GM20000 (cell line): ENCODE measurements at places on chromosomes 7 and 10.

DNA sequence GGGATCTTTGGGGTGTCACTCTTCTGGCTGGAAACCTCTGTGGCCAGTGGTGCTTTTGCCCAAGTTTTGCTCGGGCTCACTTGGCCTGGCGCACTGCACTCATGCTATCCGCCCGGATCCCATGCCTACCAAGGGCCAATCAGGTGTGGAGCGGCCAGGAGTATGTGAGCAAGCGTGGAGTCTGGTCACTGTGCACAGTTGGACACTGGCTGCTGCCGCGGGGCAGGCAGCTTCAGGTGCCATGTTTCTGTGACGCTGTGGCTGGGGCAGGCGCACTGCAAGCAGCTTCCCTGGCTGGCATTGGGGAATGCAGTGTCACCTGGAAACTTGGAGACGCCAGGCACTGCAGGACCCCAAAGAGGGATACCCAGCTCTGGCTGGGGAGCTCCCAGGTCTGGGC, 45.3 kb downstream of the NEUROG3 start:
- DNase-seq = no peak

DNA sequence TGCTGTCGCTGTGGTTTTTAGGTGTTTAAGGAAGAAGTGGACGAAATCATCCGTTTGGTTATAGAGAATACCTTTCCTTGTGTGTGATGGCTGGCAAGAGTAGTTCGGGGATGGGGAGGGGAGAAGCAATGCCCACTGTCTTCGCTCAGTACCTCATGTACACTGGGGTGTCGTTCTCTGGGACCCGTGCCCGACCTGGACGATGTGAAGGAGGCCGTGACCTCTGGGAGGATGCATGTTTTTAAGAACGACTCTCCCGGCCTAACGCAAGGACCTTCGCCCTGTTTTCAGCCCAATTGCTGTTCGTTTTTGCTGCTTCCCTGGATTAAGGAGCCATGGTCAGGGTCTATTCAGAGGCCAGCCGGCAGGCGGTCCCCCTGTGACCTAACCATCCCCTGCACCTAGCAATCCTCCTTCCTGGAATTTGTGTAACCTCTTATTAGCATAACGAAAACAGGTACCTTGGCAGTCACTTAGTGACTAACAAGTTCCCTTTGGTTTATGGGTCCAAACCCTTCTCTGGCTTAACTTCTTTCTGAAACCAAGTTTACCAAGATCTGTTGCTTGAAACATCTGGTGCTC, 1.3 kb downstream of the NFE2L3 start:
- peak; percentile 48 for DNase-seq

GRCh38 chr7:66379542-66380160, 174.5 kb downstream of the TPST1 start:
- DNase-seq = no peak

GRCh38 chr10:86100581-86101061, 266.0 kb downstream of the GRID1 start:
- DNase-seq = peak; percentile 36

DNA sequence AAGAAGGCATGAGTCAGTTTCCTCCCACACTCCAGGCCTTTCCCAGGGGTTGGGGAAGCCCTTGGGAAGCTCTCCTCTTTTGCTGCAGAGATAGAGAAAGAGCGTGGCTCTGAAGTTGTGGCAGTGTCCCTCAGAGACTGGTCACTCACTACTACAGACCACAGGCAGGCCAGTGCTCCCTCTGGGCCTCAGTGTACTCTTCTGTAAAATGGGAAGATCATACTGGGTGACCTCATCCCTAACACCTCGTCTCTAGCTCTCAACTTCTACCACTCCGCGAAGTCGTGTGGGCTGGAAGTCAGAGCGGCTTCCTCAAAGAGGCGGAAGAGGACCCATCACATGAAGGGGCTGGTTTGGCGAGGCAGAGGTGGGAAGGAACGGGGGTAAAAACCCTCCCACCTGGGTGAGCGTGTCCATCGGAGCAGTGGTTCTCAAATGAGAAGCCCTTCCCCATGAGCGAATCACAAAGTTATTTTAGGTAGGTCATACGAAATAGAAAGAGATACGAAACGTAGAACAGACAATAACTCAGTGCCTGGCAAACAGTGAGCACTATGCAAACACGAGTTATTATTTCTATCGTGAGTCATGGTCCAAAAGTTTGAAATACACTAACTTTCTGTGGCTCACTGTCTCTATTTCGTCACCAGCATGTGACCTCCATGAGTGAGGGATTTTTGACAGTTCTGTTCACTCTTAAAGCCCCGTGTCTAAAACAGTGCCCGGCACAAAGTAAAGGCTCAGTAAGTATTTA, 32.7 kb downstream of the PRKAG2 start:
- no peak for DNase-seq

GRCh38 chr7:6165521-6166320, 106.7 kb downstream of the CYTH3 start:
- DNase-seq = no peak
